ENCODE measurements at places on chromosomes 12 and 14.
A peak's percentile ranks its signal among the peaks of the same experiment; 100 is the strongest.

- no peak for DNase-seq
Measured at GRCh38 chr12:132617822-132618682, 524 bp upstream of the P2RX2 start.

DNA sequence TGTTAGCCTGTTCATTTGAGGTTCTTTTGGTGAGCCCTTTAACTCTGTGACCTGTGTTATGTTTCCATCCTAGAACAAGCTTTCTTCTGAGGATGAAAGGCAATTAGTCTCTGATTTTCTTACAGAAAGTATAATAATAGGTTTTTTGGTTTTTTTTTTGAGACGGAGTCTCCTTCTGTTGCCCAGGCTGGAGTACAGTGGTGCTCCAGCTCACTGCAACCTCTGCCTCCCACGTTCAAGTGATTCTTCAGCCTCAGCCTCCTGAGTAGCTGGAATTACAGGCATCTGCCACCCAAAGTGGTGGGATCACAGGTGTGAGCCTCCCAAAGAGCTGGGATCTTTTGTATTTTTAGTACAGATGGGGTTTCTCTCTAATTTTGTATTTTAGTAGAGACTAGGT is 52.7 kb upstream of the SYNE2 start:
- DNase-seq = no peak

- DNase-seq = no peak
Measured at GRCh38 chr14:68810173-68811153, 17.6 kb upstream of the ZFP36L1 start.

DNA sequence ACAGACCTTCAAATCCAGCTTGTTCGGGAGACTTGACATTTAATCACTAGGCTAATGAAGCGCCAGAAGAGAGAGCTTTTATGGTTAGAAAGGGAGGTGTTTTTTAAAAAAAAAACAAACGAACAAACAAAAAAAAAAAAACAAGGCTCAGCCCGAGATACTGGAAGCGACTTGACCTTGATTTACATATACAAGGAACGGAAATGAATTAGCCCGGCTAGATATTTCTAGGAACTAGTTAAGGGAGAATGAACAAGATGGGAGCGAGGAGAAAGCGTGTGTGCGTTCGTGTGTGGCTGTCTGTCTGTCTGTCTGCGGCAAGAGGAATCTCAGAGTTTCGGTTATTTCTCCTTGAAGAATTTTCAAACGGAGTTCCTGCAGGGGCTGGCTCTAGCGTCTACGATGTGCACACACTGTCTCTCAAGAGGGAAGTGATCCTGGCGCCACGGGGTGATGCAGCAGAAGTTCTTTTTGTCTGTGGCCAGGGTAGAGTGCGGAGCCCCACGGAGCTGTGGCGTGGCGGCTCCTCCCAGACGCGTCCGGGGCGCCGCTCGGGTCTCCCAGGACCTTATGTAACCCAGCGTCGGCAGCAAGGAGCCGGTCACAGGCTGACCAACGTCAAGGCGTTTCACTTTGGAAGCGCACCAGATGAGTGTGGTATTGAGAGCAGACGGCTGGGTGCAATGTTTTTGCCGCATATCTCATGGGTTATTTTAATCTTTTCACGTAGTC is 18.8 kb downstream of the SOCS2 start:
- peak; percentile 90 for DNase-seq

GRCh38 chr12:119728444-119728745 is 60.5 kb downstream of the PRKAB1 start:
- DNase-seq = no peak

- no peak for DNase-seq
Measured at GRCh38 chr12:38872561-38872960, 32.8 kb downstream of the CPNE8 start.

DNA sequence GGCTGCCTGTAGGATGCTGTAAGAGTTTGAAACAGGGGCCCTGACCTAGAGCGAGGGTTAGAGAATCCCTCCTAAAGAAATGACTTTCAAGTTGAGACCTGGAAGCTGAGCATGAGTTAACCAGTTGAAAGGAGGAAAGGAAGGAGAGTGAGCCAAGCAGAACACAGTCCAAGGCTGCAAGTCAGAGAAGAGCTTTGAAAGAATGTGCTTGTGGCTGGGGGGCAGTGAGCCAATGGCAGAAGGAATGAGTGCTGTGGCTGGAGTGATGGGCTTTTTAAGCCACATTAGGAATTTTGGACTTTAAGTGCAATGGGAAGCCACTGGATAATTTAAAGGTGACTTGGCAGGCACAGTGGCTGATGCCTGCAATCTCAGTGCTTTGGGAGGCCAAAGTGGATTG is 18.1 kb downstream of the CDKN1B start:
- no peak for DNase-seq

GRCh38 chr12:113016796-113017195 is 38.5 kb downstream of the OAS2 start:
- no peak for DNase-seq

Measured in bone marrow (tissue), 2 donors.